Stimulated activated CD4-positive, alpha-beta T cell treated with anti-CD3 and anti-CD28 coated beads, TNF-alpha, amount 100 ng/mL, for 4 hours (primary cell): ENCODE measurements at places on chromosomes 13 and 19.

DNA sequence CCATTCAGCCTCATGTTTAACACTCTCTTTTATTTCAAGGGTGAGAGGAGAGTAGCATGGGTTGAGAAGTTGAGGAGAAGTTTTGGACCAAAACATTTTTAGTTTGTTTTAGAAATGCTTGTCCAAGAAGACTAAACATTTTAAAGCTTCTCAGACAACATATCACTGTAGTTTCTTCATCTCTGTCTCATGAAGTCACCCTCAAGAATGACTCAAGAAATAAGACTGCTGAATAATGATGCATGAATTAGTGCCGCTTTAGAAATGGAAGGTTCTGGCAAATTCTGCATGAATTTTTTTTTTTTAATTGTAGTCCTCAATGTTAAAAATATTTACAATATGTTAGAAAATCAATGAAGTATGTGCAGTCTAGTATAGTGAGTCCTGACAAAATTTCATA, 422.7 kb upstream of the ARGLU1 start:
- DNase-seq = no peak

GRCh38 chr13:77492982-77493381, 42.5 kb upstream of the SCEL start:
- DNase-seq = no peak

- DNase-seq = no peak
Observed at GRCh38 chr13:113053376-113053775, 52.2 kb upstream of the F7 start.

DNA sequence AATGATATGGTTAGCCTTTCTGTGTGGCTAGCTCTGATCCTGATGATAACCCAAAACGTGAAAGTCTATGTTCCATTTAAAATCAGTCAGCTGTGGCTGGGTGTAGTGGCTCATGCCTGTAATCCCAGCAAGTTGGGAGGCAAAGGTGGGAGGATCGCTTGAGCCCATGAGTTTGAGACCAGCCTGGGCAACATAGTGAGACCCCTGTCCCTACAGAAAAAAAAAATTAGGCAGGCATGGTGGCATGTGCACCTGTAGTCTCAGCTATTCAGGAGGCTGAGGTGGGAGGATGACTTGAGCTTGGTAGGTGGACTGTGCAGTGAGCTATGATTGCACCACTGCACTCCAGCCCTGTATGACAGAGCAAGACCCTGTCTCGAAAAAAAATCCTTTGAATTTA, 1.1 kb upstream of the EID2B start:
- DNase-seq = no peak

GRCh38 chr13:114109641-114110041, 22.8 kb downstream of the RASA3 start:
- no peak for DNase-seq

DNA sequence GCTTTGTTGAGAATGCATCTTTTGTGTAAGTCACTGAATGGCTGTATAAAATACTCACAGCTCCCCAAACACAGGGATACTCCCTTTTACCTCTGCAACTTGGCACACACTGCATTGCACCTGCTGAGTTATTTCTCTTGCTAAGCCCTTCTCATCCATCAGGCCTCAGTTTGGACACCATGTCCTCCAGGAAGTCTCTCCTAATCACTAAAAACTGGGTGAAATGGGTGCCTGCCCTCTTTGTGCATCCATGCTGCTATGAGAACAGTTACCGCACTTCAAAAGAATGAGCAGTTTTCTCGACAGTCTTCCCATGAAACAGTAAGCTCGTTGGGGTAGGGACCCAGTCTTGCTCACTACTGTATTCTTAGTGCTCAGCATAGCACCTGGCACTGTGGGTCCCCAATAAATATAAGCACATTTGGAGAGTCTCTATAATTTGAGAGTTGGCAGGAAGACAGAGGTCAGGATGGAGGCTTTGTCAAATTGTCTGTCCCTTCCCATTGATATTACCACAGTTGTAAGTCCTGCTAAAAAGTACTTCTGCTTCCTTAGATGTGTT, 4.6 kb upstream of the SLC25A30 start:
- no peak for DNase-seq

DNA sequence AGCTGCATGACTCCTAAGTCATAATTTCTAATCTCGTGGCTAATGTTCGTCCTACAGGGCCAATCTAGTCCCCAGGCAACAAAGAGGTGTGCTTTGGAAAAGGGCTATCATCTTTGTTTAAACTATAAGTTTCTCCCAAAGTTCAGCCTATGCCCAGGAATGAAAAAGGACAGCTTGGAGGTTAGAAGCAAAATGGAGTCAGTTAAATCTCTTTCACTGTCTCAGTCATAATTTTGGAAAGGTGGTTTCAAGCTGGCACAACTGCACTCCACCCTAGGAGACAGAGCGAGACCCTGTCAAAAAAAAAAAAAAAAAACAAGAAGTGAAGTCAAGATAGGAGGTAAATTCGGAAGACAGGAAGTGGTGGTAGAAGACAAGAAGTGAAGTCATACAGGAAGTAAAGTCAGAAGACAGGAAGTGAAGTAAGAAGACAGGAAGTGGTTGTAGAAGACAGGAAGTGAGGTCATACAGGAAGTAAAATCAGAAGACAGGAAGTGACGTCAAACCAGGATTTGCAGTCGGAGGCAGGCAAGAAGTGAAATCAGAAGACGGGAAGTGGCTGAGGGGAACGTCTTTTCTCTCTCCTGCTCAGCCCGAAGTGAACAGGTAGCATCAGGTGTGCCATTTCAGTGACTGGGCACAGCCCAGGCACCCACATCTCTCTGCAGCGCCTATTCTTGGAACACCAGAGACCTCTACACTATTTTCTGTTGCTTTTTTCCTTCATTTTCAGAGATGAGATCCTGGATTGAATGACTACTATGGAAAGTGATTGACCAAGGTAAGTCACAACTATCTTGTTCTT, 32.2 kb downstream of the GP6 start:
- peak; percentile 8 for DNase-seq

DNA sequence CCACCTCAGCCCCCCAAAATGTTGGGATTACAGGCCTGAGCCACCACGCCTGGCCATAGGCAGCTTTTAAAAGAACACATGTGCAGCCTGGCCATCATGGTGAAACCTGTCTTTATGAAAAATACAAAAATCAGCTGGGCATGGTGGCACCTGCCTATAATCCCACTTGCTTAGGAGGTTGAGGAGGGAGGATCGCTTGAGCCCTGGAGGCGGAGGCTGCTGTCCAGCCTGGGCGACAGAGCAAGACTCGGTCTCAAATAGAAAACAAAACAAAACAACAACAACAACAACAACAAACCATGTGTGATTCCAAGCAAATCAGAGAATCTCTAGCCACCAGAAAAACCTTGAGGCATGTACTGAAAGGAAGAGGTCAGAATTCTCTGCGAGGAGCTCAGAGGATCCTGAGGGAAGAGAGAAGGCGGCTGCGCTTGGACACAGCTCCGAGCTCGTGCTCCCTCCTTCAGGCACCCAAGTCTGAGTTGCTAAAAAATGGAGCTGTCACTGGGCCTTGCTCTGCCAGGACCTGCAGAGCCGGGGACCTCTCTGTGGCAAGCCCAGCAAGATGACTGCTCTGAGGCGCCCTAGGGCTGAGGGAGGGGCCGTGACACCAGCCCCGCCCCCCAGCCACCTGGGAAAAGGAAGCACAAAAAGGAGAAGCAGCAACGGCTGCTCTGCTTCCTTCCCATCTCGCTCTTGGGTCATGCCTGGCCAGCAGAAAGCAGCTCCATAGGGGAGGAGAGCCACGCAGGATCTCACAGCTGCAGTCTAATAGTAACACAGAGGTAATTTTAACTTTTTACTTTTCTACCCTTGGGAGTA, at the start of gene ARL11:
Gene ARL11 (plus strand): TSS at position 677 of the 822 bp plus-strand sequence. CDS start 1,941 bp downstream, outside the sequence.
- DNase-seq = peak; percentile 26

DNA sequence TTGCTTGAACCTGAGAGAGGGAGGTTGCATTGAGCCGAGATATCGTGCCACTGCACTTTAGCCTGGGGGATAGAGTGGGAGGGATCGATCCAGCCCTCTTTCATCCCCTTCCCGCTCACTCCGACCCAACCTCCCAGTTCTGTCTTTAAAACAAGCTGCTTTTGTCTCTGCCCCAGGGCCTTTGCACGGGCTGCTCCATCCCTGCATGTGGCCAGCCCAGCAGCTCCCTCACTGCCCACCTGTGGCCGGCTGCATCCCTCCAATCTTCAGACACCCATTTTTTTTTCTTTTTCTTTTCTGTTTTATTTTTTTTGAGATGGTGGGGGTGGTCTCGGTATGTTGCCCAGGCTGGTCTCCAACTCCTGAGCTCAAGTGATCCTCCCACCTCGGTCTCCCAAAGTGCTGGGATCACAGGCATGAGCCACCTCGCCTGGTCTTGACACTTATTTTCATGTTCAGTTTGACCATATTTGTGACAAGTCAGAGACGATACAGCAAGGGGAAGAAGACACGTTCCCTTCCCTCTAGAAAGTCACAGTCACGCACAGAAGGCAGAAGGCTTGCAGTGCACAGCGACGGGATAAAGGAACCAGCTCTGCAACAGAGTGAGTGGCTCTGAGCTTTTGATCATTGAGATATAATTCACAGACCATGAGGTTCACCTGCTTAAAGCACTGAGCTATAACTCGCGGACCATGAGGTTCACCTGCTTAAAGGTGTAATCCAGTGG, 31.8 kb downstream of the EFNA2 start:
- no peak for DNase-seq

- no peak for DNase-seq
Observed at GRCh38 chr19:41621654-41622053, 5.2 kb downstream of the CEACAM4 start.

DNA sequence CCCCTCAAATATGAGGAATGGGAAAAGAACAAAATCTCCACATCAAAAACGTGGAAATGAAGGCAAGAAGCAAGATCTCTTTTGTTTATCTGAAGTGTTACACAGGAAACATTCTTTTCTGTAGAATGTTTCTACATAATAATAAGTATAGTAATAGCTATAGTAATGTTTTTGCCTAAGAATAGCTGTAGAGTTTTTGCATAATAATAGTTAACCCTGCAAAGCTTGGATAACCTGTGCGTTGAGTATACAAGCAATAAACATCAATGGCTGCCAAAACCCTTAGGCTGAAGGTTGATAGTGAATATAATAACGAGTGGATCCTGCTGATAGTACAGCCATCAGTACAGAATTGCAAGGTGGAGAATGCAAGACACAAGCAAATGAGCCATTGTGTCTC, 11.1 kb upstream of the LILRA5 start:
- no peak for DNase-seq

DNA sequence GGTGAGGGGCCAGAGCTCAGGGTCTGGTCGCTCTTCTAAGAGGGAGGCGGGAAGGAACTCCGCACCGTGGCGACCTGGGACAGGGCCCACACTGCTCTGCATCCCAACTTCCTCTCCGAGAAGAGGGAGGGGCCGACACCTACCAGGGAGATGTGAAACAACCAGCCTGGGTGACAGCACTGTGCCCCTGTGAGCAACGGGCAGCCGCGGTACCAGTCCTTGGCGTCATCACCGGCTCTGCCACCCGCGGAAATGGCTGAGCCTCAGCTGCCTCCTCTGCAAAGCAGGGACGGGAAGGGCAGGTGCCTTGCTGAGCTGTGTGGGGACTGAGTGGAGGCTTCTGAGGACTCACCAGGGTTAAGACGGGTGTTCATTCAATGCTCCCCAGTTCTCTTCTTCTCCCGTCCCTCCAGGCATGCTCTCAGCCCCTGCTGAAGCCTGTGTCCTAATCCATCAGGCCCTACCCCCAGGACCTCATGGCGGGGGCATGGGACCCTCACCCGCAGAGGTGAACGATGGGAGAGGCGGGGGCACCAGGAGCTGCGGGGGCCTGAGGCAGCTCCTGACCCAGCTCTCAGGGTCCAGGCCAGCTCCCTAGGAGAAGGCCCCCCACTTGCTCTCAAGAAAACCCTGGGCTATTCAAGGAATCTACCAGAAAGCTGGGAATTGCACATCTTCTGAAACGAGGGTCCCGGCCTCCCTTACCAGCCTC, 9.3 kb downstream of the ZNF787 start:
- DNase-seq = no peak

DNA sequence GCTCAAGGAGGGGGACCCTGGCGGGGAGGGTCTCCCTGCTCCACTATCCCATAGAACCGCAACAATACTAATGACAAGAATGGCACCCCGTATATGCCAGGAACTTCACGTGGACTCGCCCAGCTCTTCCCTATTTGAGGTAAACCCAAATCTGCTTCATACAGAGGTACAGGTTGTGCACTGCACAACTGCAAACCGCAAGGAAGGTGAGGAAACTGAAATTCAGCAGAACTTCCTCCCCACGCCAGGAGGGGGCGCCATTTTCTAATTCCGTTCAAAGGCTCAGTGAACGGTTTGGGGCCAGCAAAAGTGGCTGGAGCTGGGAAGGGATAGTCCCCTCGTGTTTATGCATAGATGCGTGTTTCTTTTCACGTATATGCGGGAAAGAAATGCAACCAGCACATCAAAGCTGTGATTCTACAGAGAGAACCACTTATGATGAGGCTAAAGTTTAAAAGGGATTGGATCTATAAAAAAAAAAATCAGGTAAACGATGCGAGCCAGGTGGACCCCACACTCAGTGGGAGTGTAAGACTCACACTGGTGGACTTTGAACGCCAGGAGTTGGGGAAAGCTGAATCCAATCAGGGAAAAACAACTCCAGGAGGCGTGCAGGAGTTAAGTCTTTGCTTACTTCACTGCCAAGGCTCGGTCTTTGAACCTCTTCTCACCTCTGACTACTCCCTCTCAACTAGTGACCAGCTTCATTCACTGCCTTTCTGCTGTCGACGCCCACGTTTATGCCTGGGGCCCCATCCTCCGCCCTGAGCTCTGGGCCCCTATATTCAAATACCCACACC, 20.3 kb downstream of the C19orf81 start:
- DNase-seq = no peak

DNA sequence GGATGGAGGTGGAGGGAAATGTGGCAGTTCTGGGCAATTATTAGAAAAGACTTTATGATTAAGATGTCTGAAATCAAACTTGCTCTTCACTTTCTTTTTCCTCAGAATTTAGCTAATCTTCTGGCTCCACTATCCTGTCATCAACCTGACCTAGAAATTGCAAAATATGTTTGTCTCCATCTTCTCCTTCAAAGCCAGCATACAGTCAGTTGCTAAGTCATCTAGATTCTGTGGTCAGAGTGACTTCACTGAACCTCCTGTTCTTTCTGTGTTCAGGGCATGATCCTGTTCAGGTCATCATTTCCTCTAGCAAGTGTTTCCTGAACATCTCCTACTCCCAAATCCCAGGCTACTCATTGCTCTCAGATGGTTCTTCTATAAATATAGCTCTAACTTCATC, 10.8 kb upstream of the CCNA1 start:
- DNase-seq = no peak
